ENCODE measurements at places on chromosomes 13 and 19. TPM values are rescaled to one million over a fixed set of nuclear protein-coding genes. Genes with fewer than 3 reads are reported as not detected.

GRCh38 chr13:48457578-48458242 lies 44.8 kb upstream of the LPAR6 start:
- DNase-seq = no peak

HIF3A gene
- 0.49 TPM for total RNA-seq

- peak; percentile 77 for DNase-seq
Measured at GRCh38 chr13:111210544-111211469, 95.7 kb downstream of the ARHGEF7 start.

DNA sequence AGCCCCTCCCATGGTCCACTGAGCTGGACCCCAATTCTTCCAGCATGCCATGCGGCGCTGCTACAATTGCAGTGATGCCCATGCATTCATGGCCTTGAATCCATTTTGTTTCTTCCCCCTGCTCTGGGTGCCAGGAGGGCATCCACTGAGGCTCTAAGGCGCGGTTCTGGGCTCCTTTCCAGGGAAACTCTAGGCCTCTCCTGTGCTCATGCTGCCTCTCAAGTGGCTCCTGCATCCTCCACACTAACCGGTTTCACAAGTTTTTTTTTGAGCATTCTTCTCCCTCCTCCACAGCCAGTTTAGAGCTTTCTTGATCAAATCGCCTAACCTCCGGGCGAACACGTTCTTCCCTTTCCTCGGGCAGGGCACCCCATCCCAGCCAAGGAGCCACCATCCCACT lies 69.1 kb upstream of the FLT1 start:
- no peak for DNase-seq

ERICH6B gene
- total RNA-seq = not detected

ATXN8OS gene
- total RNA-seq = not detected
